ENCODE measurements at places on chromosomes 13 and 19.

DNA sequence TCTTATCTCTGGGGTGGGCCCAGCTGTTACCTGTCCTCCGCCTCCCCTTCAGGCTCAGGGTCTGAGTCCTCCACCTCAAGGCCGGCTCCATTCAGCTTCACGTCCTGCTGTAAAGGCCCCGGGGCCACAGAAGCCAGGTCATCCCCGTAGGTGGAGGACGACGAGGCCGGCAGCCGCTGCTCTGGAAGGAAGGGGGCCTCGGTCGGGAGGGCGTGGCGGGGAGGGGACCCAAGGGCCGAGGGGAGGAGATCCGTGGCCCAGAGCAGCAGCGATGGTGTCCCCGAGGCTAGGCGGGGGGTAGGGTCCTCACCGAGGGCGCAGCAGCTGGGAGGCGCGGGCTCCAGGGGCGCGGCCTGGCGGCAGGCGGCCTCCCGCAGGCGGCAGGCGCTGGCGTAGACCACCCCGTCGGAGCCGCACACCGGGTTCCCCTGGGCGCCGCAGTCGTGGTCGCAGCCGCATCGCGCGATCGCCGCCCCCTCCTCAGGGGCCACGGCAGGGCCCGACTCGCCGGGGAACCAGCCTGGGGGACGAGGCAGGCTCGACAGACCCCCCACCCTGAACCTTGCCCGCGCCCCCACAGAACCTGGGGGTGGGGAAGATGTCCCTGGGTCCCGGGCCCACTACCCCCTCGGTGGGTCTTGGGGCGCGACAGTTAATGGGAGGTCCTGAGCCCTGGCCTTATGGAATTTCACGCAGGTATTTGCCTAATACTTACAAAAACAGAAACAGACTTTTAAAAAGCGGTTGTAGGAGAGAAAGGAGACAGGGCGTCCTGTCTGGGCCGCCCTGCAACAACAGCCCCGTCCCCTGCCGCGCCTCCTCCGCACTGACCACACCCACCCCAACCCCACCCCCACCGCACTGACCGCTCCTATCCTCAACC lies 7.6 kb downstream of the F2RL3 start:
- DNase-seq = no peak

DNA sequence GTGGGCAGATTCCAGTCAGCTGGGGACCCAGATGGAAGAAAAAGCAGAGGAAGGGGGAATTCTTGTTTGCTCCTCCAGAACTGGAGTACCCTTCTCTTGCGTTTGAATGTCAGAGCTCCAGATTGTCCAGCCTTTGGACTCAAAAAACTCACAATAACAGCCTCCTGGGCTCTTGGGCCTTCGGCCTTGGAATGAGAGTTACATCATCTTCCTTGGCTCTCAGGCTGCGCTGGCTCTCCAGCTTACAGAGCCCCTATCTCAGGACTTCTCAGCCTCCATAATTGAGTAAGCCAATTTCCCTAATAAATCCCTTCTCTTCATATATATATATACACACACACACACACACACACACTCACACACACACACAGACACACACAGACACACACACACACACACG lies 1215.7 kb upstream of the SLC10A2 start:
- DNase-seq = no peak

DNA sequence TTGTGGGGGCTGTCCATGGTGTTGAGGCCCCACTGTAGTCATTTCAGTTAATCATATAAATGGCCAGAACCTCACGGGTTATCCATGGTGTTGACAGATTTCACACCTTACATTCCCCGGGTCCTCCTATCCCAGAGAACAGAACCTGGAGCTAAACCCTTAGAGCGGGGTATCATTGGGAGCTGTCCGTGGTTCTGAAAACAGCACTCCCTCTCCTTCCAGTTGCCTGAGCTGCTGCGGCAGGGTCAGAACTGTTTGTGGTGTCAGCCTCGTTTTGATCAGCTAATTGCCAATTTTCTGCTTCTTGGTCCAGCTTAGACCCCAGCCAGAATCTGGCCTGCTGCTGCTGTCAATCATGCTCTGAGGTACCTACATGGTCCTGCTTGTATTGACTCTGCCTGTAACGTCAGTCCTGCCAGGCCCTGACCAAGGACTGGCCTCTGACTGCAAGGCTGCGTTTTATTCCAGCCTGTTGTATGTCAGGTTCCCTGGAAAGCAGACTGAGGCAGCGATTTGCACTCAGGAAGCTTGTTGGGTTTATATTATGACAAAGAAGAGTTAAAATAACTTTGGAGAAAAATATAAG lies 55.8 kb upstream of the KCTD15 start:
- no peak for DNase-seq

DNA sequence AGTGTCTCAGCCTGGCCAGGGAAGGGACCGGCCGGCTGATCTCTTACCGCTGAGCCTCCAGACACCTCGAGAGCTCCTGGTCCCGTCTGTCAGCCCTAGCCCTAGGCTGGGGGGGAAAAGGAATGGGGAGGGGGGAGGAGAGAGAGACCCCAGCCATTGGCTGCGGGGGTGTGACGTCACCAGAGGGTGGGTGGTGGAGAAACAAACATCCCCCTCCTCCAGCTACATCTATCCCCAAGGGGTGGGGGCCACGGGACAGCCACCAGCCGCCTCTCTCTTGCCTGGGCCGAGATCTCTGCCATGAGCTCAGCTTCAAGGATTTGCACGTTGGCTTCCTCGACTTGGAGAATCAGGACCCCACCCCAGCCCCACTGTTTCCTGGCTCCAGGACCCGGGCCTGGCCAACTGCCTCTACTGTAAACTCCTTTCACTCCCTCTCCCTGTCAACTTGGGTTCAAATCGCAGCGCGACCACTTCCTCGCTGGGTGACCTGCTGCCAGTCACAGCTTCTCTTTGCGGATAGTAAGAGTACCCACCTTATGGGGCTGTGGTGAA lies at the start of gene PRX:
PRX (minus strand) TSS at position 88 of the 555 bp plus-strand sequence. CDS start 5,446 bp downstream, outside the sequence.
- DNase-seq = no peak

GRCh38 chr19:2902590-2903218 lies 2.0 kb downstream of the ZNF57 start:
- DNase-seq = no peak
